Hypothalamus (tissue), 51 donors: ENCODE measurements at places on chromosomes 3 and 15.

GRCh38 chr3:130517602-130518001, 625 bp downstream of the COL6A6 start:
- no peak for DNase-seq

DNA sequence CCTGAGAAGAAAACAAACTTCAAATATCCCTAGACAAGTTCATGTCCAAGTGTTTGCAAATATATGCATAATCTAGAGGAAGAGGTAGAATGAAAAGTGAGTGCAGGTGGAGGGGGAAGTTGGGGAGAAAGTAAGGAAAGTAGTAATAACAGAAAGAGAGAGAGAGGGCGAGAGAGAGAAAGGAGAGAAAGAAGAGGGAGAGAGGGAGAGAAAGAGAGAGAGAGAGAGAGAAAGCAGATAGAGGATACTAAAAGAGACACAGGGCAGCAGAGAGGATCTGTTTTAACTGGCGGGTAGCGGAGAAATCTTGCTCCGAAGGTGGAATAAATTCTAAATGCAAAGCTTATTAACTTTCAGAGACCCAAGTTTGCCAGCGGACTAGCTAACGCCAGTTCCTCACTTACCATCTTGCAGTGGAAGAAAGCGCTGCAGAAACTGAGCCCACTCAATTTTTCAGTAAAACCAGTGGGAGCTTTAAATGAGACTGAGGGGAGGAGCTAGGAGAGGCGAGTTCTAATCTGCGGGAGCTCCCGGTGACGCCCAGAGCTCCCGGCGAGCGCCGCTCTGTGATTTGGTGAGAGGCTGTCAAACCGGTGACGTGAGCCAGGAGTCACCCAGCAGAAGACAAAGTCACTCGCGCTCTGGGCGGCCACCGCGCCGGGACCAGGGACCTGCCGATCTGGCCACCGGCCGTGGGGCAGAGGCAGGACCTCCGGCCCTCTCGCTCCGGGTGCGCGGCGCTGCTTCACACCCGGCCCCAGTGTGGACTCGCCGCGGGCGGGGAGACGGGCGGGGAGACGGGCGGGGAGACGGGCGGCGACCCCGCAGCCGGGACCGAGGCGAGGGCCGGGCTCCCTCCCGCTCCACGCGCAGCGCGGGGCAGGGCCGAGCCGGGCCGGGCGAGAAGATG, at the start of gene GMNC:
TSS of gene GMNC (minus strand) at position 486 of the 910 bp plus-strand sequence. CDS start at position 407, 79 bp downstream.
- DNase-seq, result peak; percentile 85

- DNase-seq, result no peak
These were observed 4.6 kb downstream of the CCDC9B start for GRCh38 chr15:40335938-40336743.

GRCh38 chr15:75200765-75201615, 692 bp upstream of the C15orf39 start:
- DNase-seq, result no peak

DNA sequence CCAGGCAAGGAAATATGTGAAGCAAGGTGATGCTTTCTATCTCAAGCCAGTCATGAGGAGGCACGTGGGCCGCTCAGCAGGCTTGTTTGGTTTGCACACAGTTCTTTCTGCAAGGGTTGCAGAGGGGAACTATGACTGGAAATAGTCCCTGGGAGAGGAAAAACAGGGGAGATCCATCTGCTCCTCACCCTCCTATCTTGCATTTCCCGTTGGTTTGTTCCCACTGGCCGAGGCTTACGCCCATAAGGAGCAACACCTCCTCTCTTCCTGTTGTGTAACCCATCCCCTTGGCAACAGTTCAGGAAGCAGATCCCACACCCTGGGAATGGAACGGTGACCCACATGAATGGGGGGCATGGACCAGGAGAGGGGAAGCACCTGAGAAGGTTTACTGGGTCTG, 72.1 kb upstream of the MAGI1 start:
- DNase-seq, result no peak
